Gastrocnemius medialis (tissue), 4 donors: ENCODE measurements at places on chromosomes 7 and 10. TPM values are rescaled to one million over a fixed set of nuclear protein-coding genes. Genes with fewer than 3 reads are reported as not detected.

RSPH10B gene
- 1.1 TPM for total RNA-seq

- no peaks in the 10 kb centered on the region for H3K36me3 ChIP-seq
Measured at GRCh38 chr10:71795248-71795647, 21.9 kb upstream of the VSIR start.

- H3K36me3 ChIP-seq: no peaks in the 10 kb centered on the region
- H3K4me1 ChIP-seq: no peaks in the 10 kb centered on the region
- no peaks in the 10 kb centered on the region for H3K27me3 ChIP-seq
- no peak for DNase-seq
Measured at GRCh38 chr10:61108915-61109314, 164.9 kb upstream of the RHOBTB1 start.

C10orf62 gene
- not detected for total RNA-seq

- DNase-seq: no peak
- H3K4me3 ChIP-seq: peak overlapping the region; percentile 71
- H3K27ac ChIP-seq: peak overlapping the region; percentile 99
Measured at GRCh38 chr7:139777133-139777891, 486 bp downstream of the HIPK2 start.

CRPPA gene
- total RNA-seq: 4.9 TPM

- H3K27ac ChIP-seq: no peak overlapping the region
- no peak for DNase-seq
- H3K4me1 ChIP-seq: peaks cover 27% of the 10 kb centered on the region
- H3K27me3 ChIP-seq: no peaks in the 10 kb centered on the region
Measured at GRCh38 chr7:962401-963081, 8.1 kb upstream of the ADAP1 start.

GRCh38 chr7:24898691-24899090 is 81.3 kb downstream of the OSBPL3 start:
- no peak overlapping the region for H3K27ac ChIP-seq
- H3K36me3 ChIP-seq: no peaks in the 10 kb centered on the region
- H3K4me3 ChIP-seq: no peak overlapping the region
- DNase-seq: no peak

TUBAL3 gene
- total RNA-seq: not detected

GRCh38 chr10:90125456-90126255 is 424.3 kb downstream of the KIF20B start:
- no peak for DNase-seq
- H3K27me3 ChIP-seq: no peaks in the 10 kb centered on the region
- no peaks in the 10 kb centered on the region for H3K4me1 ChIP-seq
- no peaks in the 10 kb centered on the region for H3K36me3 ChIP-seq
- no peak overlapping the region for H3K27ac ChIP-seq

PTEN gene
- total RNA-seq: 32.2 TPM

DNA sequence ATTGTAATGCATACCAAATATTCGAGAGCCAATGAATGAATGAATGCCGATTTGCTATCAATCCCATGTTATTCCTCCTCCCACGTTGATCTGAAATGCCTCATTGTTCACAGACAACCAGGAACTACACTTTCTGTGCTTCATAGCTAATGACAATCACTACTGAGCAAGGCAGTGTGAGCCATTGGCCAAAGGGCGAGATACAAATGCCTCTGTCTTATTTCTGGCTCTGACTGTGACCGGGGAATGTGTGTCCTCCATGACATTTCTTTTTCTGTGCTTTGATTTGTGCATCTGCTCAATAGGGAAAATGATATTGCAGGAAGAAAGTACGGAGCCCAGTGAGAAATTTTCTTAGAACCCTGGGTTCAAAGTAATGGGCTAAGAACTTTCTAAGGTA is 217.1 kb downstream of the CXCL12 start:
- no peaks in the 10 kb centered on the region for H3K4me1 ChIP-seq
- H3K4me3 ChIP-seq: no peak overlapping the region
- no peak for DNase-seq

DNA sequence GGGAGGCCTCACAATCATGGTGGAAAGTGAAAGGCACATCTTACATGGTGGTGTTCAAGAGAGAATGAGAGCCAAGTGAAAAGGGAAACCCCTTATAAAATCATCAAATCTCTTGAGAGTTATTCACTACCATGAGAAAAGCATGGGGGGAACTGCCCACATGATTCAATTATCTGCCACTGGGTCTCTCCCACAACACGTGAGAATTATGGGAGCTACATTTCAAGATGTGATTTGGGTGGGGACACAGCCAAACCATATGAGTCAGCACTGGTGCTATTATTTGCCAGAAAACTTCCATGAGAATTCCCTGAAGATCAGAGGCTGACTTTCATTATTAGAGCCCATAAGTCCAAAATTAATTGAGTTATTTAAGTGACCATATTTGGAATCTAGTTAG is 1001.2 kb upstream of the POT1 start:
- H3K4me3 ChIP-seq: no peak overlapping the region
- H3K27ac ChIP-seq: no peak overlapping the region
- no peaks in the 10 kb centered on the region for H3K4me1 ChIP-seq
- no peaks in the 10 kb centered on the region for H3K27me3 ChIP-seq
- DNase-seq: no peak

LIPM gene
- not detected for total RNA-seq

- H3K27me3 ChIP-seq: no peaks in the 10 kb centered on the region
- no peak overlapping the region for H3K27ac ChIP-seq
- no peaks in the 10 kb centered on the region for H3K36me3 ChIP-seq
- DNase-seq: no peak
- H3K4me3 ChIP-seq: no peak overlapping the region
- peaks cover 22% of the 10 kb centered on the region for H3K4me1 ChIP-seq
Measured at GRCh38 chr7:135251496-135252391, 18.1 kb downstream of the STRA8 start.

- H3K4me1 ChIP-seq: peaks cover 5% of the 10 kb centered on the region
- DNase-seq: no peak
- H3K36me3 ChIP-seq: no peaks in the 10 kb centered on the region
- no peak overlapping the region for H3K4me3 ChIP-seq
- no peaks in the 10 kb centered on the region for H3K27me3 ChIP-seq
- no peak overlapping the region for H3K27ac ChIP-seq
Measured at GRCh38 chr7:141402277-141402996, 148.8 kb upstream of the AGK start.

DNA sequence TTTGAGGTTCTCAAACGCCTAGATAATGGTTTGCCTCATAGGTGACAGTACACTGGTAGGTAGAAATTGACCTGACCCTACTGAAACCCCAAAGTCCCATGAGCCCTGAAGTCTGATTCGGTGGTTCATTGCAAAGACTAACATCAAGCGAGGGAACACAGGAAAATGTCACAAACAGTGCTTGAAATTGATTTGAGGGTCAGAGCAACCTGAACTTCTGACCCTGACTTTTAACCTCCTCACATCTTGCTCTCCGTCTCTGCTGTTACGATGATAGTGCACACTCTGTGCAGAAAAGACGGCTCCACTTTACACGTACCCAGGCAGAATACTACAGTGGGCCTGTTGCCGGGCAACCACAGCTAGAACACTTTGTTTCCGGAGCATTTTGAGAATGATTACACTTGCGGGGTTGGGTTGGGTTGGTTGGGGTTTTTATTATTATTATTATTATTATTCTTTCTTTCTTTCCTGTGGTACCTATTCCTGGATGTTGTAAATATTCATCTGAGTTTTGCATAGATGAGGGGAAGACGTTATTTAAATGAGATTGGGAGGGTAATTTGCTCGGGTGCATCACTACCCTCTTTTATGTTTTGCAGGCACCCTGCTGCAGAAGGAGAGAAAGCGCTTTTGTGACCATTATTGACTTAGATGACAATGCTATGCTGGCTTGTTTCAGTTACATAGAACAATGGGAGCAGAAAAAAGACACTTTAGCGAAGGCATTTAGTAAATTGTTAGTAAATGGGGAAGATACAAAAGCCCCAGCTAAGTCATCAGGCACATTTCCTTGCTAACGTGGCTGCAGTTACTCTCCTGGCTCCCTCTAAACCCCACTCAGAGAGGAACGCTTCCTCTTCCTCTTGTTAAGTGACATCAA is 438.1 kb upstream of the NRP1 start:
- no peaks in the 10 kb centered on the region for H3K27me3 ChIP-seq
- no peak overlapping the region for H3K4me3 ChIP-seq
- DNase-seq: no peak
- no peak overlapping the region for H3K27ac ChIP-seq
- no peaks in the 10 kb centered on the region for H3K4me1 ChIP-seq

COL13A1 gene
- total RNA-seq: 0.19 TPM

DNA sequence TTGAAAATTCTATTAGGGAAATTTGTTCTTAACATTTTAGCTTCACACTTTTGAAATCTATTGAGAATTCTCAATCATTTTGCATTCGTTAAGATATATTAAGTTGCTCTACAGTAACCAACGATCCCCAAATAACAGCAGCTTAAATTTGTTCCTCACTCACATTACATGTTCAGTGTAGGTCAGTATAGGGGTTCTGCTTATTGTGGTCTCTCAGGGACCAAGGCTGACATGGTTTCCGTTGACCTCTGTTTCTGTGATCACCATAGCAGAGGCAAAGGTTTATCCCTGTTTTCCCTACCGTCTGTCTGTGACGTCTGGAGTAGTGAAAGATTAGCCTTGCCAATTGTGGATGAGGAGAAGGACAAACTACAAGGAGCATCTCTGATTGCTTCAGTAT is 235.0 kb upstream of the CSTF2T start:
- H3K27me3 ChIP-seq: no peaks in the 10 kb centered on the region
- no peak overlapping the region for H3K4me3 ChIP-seq
- H3K4me1 ChIP-seq: no peaks in the 10 kb centered on the region

DNA sequence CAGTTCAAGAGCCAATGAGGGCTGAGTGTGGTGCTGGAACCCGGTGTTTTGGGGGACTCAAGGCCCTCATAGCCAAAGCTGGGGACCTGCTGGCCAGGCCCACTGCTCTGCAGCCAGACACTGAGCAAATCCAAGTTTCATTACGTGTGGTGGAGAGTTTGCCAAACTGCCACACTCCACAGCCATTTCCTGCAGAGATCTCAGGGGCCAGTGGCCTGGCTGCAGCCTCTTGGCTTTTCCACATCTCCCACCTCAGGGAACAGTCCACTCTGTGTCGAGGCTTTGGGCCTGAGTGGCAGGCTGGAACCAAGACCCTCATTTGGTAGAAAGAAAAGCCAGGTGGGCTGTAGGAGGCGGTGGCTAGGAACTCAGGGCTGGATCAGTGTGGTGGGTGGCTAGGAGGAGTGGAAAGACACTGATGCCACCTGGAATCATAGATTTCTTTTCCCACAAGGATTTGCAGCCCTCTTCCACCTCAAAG is 3.2 kb downstream of the HOXA11 start:
- H3K4me1 ChIP-seq: peaks cover 51% of the 10 kb centered on the region
- peak overlapping the region; percentile 92 for H3K27ac ChIP-seq
- peaks cover 3% of the 10 kb centered on the region for H3K27me3 ChIP-seq

ZNF736 gene
- total RNA-seq: 3.0 TPM

C10orf105 gene
- not detected for total RNA-seq

DNA sequence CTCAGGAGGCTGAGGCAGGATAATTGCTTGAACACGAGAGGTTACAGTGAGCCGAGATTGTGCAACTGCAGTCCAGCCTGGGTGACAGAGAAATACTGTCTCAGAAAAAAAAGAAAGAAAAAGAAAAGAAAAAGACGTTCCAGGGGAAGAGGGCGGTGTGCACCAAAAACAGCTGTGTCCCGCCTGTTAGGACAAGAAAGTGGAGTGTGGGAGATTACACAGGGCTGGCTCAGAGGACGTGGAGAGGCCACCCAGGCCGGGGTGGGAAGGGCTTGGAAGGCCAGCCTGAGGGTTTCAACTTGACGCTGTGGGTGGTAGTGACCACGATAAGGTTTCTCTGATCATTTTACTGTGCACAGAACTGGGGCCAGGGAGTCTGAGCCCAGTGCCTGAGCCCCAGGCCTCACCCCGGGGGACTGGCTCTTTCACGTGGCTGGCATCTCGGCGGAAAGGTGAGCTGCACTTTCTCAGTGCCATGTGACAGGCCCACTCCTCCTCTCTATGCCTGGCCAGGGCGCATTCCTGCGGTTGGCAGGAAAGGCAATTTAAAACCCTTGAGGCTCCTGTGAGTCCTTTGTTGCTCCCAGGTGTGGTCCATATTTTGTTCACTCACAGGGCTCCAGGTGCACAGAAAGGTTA is 13.9 kb downstream of the RHBDD2 start:
- no peaks in the 10 kb centered on the region for H3K27me3 ChIP-seq
- no peak overlapping the region for H3K27ac ChIP-seq
- peaks cover under 1% of the 10 kb centered on the region for H3K36me3 ChIP-seq
- peaks cover 3% of the 10 kb centered on the region for H3K4me1 ChIP-seq
- H3K4me3 ChIP-seq: no peak overlapping the region

GRCh38 chr7:16850614-16851466 is 30.9 kb downstream of the AGR3 start:
- H3K4me1 ChIP-seq: no peaks in the 10 kb centered on the region
- DNase-seq: no peak
- no peaks in the 10 kb centered on the region for H3K36me3 ChIP-seq
- no peak overlapping the region for H3K4me3 ChIP-seq
- no peaks in the 10 kb centered on the region for H3K27me3 ChIP-seq

STEAP1 gene
- total RNA-seq: 1.1 TPM

OR2A5 gene
- total RNA-seq: not detected

TBX20 gene
- total RNA-seq: not detected

- H3K4me1 ChIP-seq: no peaks in the 10 kb centered on the region
- DNase-seq: no peak
- no peaks in the 10 kb centered on the region for H3K36me3 ChIP-seq
- no peak overlapping the region for H3K4me3 ChIP-seq
- H3K27ac ChIP-seq: no peak overlapping the region
- H3K27me3 ChIP-seq: no peaks in the 10 kb centered on the region
Measured at GRCh38 chr10:96756111-96756903, 36.0 kb upstream of the PIK3AP1 start.

PLPP4 gene
- not detected for total RNA-seq

HOXA5 gene
- total RNA-seq: 7.1 TPM
